ENCODE measurements at places on chromosomes 3 and 15.

DNA sequence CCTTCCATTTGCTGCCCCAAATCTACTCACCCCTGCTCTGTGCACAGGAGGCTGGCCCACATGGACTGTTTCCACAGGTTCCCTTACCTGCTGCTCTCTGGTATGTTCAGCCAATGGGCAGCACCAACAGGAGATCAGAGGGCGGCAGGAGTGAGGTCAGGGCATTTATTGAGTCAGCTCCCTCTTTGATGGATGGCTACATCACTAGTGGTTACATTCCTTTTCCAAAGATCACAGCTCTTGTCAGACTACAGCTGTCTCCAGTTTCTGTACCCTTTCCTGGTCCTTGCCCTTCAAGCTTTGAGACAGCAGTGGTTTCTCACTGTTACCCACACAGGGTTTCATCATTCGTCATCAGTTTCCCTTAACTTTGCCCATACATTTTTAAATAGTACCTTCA is 325.1 kb downstream of the SUCLG2 start:
- DNase-seq = no peak

DNA sequence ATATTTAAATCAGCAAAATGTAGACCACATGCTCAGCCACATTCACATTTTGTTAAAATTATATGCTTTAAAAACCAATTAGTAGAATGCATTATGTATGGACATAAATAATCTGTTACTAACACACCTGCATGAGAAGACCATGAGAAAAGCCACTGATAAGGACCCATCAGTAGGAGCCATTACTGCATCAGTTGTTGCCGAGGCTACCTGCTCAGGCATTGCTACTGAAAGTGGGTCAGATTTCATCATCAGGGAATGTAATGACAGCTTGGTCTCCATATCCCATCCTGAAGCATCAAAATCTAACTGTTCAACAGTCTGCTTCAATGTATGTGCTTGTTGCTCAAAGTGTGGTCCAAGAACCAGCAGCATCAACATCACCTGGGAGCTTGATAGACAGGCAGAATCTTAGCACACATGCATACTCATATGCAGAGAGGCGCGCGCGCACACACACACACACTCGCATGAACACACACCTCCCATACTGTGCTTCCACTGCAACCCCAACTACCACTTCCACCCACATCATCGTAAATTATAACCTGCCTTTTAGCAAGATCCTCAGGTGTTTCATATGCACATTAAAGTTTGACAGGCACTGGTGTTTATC is 72.4 kb upstream of the FOXB1 start:
- no peak for DNase-seq

DNA sequence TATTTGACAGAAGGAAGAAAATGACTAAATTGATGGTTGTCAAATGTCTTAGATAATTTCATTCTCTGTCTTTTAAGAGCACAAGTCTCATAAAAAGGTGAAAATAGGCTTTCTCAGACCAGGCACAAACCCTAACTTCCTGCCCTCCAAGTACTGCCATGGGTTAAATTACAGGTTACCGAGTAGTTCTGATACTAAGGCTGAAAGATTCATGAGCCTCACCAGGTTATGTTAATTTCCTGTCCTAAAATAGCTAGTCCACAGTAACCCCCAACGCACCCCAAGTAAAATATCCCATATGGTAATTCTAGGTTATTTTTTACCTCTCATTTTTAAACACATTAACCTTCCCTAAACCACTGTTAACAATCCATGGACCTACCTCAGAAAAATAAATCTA is 42.0 kb downstream of the GSK3B start:
- DNase-seq = no peak

GRCh38 chr3:46007280-46007679 is 11.7 kb upstream of the FYCO1 start:
- DNase-seq = no peak

GRCh38 chr15:101368086-101368780 is 73.2 kb upstream of the SNRPA1 start:
- DNase-seq = no peak

GRCh38 chr3:49794431-49794830 is 5.2 kb downstream of the CDHR4 start:
- DNase-seq = no peak

- peak; percentile 81 for DNase-seq
Measured at GRCh38 chr3:149534671-149535332, 60.3 kb downstream of the TM4SF4 start.

DNA sequence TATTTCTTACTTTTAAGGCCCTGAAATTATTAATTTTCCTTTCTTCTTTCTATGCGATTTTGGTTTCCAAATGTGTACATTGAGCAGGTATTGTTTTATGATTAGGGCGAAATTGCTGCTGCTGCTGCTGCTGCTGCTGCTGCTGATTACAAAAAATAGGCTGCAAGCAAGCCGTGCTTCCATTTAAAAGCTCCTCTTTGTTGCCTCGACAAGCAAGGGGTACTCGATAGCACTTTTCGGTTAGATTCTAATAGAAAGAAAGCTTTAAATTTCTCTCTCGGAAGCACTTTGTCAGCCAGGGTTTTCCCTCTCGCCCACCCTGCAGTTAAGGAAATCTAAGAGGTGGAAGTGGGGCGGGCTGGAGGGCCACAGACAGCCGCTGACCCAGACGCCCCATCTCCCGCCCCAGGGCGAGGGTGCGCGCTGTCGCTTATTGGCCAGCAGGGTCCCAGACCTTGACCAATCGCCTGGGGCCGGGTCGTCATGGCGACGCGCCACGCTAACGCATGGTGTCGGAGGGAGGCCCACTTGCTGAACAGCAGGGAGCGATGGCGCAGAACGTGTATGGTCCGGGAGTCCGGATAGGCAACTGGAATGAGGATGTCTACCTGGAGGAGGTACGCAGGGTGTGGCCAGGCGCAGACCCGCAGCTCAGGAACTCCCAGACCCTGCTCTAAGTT is at the start of gene CFAP161:
Gene CFAP161 (plus strand): TSS at position 489 of the 680 bp plus-strand sequence. CDS start 60 bp downstream, at position 549.
- peak; percentile 74 for DNase-seq

GRCh38 chr3:72310419-72311380 is 525.8 kb upstream of the PROK2 start:
- peak; percentile 37 for DNase-seq

DNA sequence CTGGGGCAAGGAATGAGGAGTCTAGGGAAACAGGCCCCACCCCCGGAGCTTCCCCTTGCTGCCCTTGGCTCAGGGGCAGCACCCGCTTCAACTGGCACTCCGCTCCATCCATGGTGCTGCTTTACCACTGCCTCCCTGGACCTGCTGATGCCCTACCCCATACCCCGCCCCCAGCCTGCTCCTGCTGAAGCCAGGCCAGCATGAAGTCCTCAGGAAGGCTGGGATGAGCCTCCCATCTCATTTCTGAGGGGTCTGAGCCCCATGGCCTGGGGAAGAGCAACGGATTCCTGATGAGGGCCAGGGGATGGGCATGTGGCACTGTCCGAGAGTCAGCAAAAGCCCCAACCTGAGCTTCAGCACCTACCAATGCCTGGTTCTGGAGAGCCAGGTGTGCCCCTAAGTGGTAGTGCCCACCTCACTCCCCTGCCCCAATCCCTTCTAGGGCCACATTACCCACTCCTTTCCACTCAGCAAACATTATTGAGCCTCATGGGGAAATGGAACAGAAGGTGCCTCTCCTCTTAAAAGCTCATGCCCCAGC is 21.0 kb downstream of the SEC61A1 start:
- no peak for DNase-seq

DNA sequence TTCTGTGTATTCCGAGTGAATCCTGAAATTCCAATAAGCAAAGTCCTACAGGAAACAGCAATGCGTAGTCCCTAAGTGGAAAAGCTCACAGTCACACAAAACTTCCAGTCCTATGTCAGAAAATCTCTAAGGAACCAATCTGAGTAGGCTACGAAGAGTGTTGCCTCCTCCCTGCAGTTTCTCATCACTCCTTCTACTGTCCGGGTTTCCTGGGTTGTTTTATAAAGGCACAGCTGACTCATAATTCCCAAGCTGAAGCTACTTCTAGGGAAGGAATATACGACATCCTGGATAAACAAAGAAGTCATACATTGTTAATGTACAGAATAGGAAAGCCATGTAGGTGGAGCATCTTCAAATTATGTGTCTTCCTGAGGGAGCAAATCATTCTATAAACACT is 65.7 kb upstream of the RGMA start:
- no peak for DNase-seq

- no peak for DNase-seq
Measured at GRCh38 chr3:155556531-155556930, 188.3 kb downstream of the PLCH1 start.

DNA sequence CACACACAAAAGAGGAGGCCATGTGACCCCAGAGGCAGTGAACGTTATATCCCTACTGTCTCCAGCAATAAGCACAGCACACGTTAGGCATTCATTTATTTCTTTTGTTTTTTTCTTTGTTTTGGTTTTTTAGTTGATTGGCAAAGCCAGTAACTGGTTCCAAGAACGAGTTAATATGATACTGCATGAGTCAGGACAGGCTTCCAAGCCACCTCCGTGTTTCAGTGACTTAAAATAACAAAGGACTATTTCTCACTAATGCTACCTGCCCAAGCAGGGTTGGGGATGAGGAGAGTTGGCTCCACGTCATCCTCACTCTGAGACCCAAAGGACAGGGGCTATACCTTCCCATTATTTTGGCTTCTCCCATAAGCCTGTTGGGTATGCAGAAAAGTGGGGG is 130.5 kb downstream of the ST8SIA2 start:
- DNase-seq = no peak

Data from NCI-H510A (cell line).